Heart right ventricle (tissue), 16 donors: ENCODE measurements at places on chromosomes 11 and 22. TPM values are rescaled to one million over a fixed set of nuclear protein-coding genes. Genes with fewer than 3 reads are reported as not detected.

The LMNTD2 gene
- 0.47 TPM for total RNA-seq

The TEAD1 gene
- total RNA-seq: 125 TPM

The OR51Q1 gene
- not detected for total RNA-seq

GRCh38 chr11:36722421-36722820, 124.4 kb upstream of the RAG2 start:
- H3K27ac ChIP-seq: no peak overlapping the region
- DNase-seq: no peak
- no peaks in the 10 kb centered on the region for H3K27me3 ChIP-seq
- no peak overlapping the region for H3K4me3 ChIP-seq
- no peaks in the 10 kb centered on the region for H3K36me3 ChIP-seq
- no peaks in the 10 kb centered on the region for H3K4me1 ChIP-seq

DNA sequence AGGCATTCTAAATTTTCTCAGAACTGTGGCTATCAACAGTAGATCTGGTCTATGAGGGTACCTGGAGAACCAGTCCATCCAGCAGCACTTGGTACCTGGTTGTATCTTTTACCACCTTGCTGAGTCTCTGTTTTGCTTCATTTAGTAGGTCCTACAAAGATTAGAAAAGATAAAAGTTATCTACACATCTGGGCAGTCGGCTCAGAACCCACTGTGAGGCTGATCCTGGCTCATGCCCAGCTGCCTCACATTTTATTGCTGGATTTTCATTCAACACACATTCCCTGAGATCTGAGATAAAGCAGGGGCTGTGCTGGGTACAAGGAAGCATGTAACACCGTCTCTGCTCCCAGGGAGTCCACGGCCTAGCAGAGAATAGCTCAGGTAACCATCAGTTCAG, 27.5 kb downstream of the ATP6V1E1 start:
- H3K4me1 ChIP-seq: no peaks in the 10 kb centered on the region
- H3K4me3 ChIP-seq: no peak overlapping the region

DNA sequence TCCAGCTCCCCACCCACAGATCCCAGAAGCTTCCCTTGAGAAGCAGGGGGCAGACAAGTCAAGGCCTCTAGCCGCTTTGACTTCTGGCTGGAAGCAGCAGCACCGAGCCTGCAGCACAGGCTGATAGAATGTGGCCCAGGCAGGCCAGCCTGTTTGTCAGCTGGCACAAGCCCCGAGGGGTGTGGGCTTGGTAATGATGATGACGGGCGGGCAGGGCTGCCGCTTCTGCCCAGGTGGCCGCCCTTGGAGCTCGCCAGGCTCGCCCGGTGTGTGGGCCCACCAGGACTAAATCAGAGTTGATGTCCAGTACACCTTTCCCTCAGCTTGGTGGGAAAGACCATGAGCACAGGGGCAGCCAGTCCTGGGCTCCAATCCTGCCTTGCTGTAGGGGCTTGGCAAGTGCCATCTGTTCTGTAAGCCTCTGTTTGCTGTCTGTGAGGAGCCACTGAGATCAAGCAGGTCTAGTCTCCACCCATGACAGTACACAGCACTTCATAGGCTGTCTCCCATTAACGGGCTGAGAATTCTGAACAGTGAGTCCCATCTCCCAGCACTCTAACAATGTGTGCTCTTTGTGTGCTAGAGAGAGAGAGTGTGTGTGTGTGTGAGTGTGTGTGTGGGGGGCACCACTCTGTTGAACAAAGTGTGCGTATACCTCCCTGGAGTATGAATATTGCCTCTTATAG, 26.8 kb downstream of the MICAL2 start:
- peaks cover 72% of the 10 kb centered on the region for H3K4me1 ChIP-seq
- no peak overlapping the region for H3K27ac ChIP-seq
- no peak overlapping the region for H3K4me3 ChIP-seq
- H3K27me3 ChIP-seq: no peaks in the 10 kb centered on the region
- no peak for DNase-seq
- H3K36me3 ChIP-seq: no peaks in the 10 kb centered on the region

DNA sequence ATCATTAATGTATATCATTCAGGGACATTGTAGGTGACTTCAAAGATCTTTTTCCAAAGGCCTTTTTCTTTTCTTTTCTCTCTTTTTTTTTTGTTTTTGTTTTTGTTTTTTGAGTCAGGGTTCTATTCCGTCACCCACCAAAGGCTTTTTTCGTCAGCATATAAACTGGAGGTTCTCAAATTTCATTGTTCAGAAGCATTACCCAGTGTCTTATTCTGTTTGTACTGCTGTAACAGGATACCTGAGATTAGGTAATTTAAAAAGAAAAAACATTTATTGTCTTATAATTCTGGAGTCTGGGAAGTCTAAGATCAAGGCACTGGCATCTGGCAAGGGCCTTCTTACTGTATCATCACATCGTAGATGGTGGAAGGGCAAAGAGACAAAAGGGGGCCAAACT, 6.4 kb upstream of the SYT9 start:
- DNase-seq: no peak
- H3K36me3 ChIP-seq: no peaks in the 10 kb centered on the region
- peaks cover 7% of the 10 kb centered on the region for H3K27me3 ChIP-seq
- H3K4me1 ChIP-seq: no peaks in the 10 kb centered on the region

DNA sequence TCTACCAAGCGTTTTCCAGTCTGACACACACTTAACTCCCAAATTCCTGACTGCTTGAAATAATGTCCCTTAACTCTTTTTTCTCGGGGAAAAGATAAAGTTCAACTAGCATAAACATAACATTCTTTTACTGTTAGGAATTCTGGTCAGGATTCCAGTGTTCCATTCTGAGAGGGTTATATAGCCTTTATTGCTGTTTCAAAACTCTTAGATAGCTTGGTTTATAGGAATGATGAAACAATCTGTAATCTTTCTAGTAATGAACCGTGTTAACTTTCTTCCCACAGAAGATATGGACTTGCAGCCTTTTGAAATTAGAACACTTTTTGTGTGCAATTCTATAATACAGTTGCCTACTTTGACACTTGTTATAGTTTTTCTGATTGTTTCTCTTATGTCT, 8.6 kb downstream of the REXO2 start:
- no peaks in the 10 kb centered on the region for H3K27me3 ChIP-seq
- no peak overlapping the region for H3K27ac ChIP-seq
- no peak overlapping the region for H3K4me3 ChIP-seq
- H3K4me1 ChIP-seq: no peaks in the 10 kb centered on the region
